ENCODE measurements at places on chromosomes 12 and 14.

- H3K4me3 ChIP-seq, result peak overlapping the region; percentile 86
- peaks cover 4% of the 10 kb centered on the region for H3K27me3 ChIP-seq
- peaks cover 67% of the 10 kb centered on the region for H3K4me1 ChIP-seq
- no peaks in the 10 kb centered on the region for H3K36me3 ChIP-seq
- DNase-seq, result no peak
Observed at GRCh38 chr12:57133013-57133569, 4.8 kb downstream of the LRP1 start.

DNA sequence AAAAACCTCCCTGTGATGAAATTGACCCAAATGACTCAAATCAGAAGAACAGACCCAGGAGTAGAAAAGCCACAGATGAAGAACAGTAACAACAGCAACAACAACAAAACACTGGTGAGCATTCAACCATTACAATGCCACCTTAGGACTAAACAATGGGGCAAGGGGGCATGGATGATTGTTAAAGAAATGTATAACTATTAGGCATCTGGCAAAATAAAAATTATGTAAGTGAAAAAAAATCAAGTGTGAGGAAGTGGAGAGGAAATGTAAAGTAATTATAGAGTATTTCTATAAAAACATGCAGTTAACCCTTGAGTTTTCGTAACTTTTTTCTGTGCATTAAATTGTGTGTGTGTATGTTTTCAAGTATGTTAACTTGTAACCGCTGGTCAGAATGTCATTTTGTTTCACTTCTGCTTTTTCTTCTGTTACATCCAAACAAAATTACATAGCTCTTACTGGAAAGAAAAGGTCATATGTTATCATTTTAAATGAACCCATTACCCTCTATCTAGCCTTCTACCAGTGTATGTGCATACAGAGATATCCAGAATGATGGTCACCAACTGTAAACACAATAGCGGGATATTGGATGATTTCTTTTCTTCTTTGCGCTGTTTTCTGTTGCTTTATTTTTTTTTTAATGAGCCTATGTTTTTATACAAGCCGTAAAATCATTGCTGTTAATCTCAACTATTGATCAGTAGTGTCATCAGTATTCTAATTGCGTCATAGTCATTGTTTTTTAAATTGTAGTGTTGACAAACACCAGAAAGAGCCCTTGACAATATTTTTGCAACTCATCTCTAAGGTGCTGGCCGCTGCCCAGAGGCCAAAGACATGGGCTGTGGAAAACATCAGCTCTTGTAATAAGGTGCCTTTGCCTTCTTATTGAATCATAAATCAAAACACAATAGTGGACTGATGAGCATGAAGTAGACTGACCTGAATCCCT is 170.6 kb downstream of the CRADD start:
- no peak overlapping the region for H3K4me3 ChIP-seq
- H3K36me3 ChIP-seq, result no peaks in the 10 kb centered on the region

DNA sequence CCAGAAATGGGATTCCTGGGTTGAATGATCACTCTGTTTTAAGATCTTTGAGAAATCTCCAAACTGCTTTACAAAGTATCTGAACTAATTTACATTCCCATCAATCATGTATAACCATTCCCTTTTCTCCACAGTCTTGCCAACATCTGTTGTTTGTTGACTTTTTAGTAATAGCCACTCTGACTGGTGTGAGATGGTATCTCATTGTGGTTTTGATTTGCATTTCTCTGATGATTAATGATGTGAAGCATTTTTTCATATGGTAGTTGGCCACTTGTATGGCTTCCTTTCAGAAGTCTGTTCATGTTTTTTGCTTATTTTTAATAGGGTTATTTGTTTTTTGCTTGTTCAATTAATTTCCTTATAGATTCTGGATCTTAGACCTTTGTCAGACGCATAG is 211.8 kb upstream of the AVPR1A start:
- H3K27me3 ChIP-seq, result no peaks in the 10 kb centered on the region
- no peak overlapping the region for H3K27ac ChIP-seq
- H3K4me1 ChIP-seq, result peaks cover 4% of the 10 kb centered on the region
- no peaks in the 10 kb centered on the region for H3K36me3 ChIP-seq
- DNase-seq, result no peak

DNA sequence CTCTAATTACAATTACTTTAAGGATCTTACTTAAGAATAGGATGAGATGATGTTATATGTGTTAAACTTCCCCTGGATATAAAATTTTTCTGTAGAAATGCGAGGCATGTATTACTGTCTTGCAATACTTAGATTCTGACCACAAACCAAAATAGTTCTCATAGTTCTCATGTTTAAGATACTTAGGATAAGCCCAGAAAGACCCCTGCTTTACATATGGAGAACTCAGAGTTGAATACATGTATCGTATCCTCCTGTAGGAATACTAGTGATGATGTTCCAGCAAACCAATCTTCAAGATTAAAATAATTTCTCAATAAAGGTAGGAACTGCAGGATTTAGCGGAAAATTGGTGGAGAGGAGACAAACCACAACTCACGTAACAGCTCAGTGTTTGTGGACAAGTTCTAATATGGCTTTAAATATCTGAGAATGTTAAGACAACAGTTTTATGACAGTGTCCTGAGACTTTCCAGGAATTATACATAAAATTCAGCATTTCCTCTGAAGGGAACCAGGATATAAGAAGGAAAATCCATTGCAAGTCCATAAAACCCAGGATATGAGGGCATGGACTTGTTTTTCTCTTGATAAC is 114.7 kb upstream of the CRY1 start:
- H3K27ac ChIP-seq, result no peak overlapping the region
- no peaks in the 10 kb centered on the region for H3K4me1 ChIP-seq
- no peak for DNase-seq
- no peaks in the 10 kb centered on the region for H3K36me3 ChIP-seq
- peaks cover 9% of the 10 kb centered on the region for H3K27me3 ChIP-seq
- H3K4me3 ChIP-seq, result no peak overlapping the region

DNA sequence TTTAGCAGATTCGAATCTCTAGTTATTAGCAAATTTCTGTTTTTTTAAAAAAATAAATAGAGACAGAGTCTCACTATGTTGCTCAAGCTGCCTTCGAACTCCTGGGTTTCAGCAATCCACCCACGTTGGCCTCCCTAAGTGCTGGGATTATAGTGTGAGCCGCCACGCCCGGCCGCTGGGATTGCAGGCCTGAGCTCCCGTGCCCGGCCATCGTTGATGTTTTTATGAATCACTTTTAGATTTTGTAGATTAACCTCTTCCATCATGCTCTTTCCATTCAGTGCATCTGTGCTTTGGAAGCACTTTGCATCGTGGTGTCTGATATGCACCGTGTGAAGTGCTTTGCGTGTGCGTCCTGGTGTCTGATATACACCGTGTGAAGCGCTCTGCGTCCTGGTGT is 20.9 kb downstream of the PGAM5 start:
- no peaks in the 10 kb centered on the region for H3K27me3 ChIP-seq
- H3K36me3 ChIP-seq, result peaks cover 45% of the 10 kb centered on the region
- no peak for DNase-seq
- no peaks in the 10 kb centered on the region for H3K4me1 ChIP-seq

DNA sequence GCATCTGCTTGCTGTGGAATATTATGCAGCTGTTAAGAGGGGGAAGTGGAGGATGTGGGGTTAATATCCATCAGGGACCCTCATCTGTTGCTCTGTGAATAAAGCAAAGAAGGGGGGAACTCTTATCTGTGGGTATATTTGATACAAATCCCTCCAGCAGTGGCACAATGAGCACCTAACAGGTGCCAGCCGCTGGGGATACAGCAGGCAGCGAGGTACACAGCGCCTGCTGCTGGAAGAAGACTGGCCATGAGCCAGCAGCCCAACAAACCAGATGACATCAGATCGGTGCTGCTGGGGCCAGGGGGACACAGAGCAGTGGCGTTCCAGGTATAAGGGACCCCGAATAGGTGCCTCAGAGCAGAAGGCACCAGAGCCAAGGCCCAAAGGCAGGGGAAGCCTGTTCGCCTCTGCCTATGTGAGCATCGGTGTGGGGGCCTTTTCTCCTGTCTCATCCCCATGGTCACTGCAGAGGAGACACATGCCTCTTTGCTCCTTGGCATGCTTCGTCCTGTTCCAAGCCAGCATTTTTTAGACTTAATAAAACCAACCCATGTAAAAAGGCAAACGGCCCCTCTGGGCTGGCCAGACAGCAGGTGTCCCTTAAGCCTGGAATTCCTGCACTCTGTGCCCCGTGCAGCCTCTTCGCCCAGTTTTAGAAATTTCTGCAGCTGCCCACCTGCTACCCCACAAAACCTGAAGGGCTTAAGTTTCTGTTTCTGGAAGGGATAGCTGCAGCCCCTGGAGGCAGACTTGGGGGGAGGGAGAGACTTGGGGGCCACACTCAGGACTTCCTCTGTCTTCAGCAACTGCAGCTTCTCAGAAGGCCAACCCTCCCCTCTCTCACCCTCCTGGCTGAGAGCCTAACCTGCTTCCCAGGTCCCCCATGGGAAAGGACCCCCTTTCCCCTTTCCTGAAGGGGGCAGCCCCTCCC is 1.6 kb upstream of the CKB start:
- H3K4me3 ChIP-seq, result peak overlapping the region; percentile 86
- peaks cover 5% of the 10 kb centered on the region for H3K36me3 ChIP-seq
- no peak for DNase-seq
- peaks cover 29% of the 10 kb centered on the region for H3K4me1 ChIP-seq
- H3K27me3 ChIP-seq, result peaks cover 17% of the 10 kb centered on the region
- no peak overlapping the region for H3K27ac ChIP-seq

DNA sequence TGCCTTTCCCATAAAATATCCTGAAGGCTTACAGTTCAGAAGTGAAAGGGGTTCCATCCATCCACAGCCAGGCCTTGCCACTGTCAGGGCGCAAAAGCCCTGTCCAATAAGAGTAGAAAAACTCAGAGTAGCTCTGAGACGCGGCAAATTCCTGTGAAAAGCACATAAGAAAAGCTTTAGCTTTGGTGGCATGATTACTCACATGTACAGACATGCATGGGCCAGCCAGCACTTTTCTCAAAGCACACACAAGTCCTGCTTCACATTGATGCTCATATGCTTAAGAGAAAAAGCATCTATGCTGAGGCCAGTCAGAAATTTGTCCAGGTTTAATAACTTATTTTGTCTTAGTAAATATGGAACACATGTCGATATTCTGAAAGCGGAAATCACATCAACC is 25.5 kb downstream of the CLEC1A start:
- no peak for DNase-seq

DNA sequence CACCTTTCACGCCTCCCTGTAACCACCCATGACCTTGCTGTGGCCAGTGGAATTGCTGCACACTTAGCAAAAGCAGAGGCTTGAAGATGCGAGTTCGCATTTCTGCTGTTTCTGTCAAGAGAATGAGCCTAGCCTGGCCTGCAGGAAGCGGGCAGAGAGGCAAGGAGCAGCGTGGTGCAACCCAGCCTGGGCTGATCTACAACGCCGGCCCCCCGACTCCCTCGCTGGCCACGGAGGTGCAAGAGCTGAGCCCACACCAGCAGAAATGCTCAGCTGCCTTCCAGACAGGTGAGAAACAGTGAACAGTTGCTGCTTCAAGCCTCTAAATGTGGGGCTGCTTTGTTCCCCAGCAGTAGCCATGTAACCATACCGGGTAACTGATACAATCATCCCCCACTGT is 116.4 kb downstream of the NCOR2 start:
- no peaks in the 10 kb centered on the region for H3K36me3 ChIP-seq
- no peak overlapping the region for H3K4me3 ChIP-seq
- H3K27ac ChIP-seq, result no peak overlapping the region
- H3K4me1 ChIP-seq, result peaks cover 18% of the 10 kb centered on the region

- H3K27ac ChIP-seq, result no peak overlapping the region
- peaks cover 31% of the 10 kb centered on the region for H3K4me1 ChIP-seq
- H3K4me3 ChIP-seq, result no peak overlapping the region
- no peaks in the 10 kb centered on the region for H3K36me3 ChIP-seq
Observed at GRCh38 chr12:109872-110271, 43.3 kb downstream of the IQSEC3 start.

DNA sequence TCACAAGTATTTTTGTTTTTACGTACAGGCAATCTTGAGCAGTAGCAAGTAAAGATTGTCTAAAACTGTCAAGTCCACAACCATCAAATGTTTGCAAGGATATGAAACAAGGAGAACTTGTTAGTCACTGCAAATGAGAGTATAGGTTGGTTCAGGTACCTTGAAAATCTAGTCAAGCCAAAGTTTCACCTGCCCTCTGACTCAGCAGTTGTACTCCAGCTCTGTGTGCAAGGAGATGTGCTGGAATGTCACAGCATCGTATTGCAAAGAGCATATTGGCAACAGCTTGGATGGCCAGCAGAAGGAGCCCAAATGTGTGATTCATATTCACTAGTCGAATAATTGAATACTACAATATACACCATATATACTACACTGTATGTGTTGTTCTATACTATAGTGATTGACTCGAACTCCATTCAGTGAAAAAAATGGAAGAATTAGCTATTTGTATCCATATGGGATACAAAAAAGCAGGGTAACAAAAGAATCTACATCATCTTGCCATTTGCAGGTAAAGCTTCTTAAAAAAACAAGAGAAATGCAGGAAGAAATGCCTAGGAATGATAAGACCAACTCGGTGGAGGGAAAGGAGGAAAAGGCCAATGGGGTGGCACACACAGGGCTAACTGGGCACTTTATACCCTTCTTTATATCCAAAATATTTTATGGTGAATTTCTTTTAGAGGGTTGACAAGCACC is 44.0 kb downstream of the EID3 start:
- H3K27ac ChIP-seq, result no peak overlapping the region
- peaks cover 8% of the 10 kb centered on the region for H3K36me3 ChIP-seq
- H3K27me3 ChIP-seq, result no peaks in the 10 kb centered on the region
- no peak overlapping the region for H3K4me3 ChIP-seq
- no peaks in the 10 kb centered on the region for H3K4me1 ChIP-seq

GRCh38 chr14:68557648-68558047 is 235.2 kb downstream of the ZFP36L1 start:
- H3K4me3 ChIP-seq, result no peak overlapping the region
- H3K27me3 ChIP-seq, result no peaks in the 10 kb centered on the region
- no peak for DNase-seq
- H3K36me3 ChIP-seq, result no peaks in the 10 kb centered on the region
- no peak overlapping the region for H3K27ac ChIP-seq
- H3K4me1 ChIP-seq, result peaks cover 48% of the 10 kb centered on the region

DNA sequence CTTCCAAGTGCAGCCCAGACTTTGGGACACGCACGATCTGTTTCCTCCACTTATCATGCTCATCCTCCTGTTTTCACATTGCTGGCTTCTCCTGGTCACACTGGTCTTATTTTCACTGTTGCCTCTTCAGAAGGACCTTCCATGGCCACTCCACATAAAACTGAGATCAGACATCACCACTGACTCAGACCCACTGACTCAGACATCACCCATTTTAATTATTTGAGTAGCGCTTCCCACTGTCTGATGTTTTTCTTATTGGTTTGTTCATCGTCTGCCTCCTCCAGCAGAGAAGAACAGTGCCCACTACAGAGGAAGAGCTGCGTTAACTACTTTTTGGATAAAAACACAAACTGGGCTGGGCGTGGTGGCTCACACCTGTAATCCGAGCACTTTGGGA is 270.5 kb upstream of the PWP1 start:
- no peak for DNase-seq
- peaks cover 6% of the 10 kb centered on the region for H3K27me3 ChIP-seq
- no peak overlapping the region for H3K4me3 ChIP-seq
- H3K27ac ChIP-seq, result no peak overlapping the region
- no peaks in the 10 kb centered on the region for H3K36me3 ChIP-seq

GRCh38 chr12:46933947-46934346 is 108.2 kb upstream of the SLC38A4 start:
- no peak overlapping the region for H3K27ac ChIP-seq
- DNase-seq, result no peak
- H3K36me3 ChIP-seq, result no peaks in the 10 kb centered on the region
- no peak overlapping the region for H3K4me3 ChIP-seq
- peaks cover 5% of the 10 kb centered on the region for H3K4me1 ChIP-seq

Measured in neural crest cell (in vitro differentiated cells).